ENCODE measurements at places on chromosomes 7 and 10.

DNA sequence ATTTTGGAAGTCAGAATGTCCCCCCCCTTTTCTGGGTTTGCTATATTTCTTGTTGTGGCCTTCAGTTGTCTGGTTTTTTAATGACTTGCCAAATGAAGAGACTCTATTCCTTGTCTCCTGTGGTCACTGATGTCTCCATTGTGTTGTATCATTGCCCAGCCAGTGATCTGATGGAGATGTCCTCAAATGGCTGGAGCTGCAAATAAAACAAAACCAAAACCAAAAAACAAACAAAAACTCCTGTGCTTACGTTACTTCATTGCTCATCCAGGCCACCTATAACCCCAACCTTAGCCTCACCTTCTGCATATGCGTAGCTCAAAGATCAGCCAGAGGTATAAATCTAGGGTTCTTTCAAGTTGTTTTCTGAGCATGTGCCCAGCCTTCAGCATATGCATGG, 5.1 kb downstream of the RBM33 start:
- no peak for DNase-seq

GRCh38 chr7:121020249-121020988, 31.9 kb downstream of the CPED1 start:
- no peak for DNase-seq

DNA sequence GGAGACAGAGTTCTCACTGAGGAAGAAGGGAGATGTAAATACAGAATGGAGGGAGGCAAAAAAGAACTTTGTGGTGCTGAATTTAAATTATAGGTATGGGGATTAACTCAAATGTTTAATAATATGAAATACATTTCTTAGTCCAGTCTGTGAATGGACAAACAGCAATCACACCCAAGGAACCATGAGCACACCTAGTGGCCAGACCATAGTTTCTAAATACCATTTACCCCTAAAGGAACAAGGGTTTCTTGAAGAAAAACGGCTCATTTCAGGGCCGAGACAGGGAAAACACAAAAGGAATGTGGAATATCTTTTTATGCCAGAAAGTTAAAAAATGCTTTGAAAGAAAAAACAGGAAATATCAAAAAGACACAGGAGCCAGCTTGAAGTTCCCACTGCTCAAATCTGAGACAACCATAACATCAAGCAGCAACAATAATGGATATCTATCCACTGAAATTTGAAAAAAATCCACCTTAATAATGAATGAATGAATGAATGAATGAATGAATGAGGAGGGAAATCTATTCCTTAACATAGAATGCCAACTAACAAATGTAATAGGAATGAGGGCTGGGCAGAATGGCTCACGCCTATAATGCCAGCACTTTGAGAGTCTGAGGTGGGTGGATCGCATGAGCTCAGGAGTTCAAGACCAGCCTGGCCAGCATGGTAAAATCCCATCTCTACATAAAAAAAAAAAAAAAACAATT, 8.6 kb downstream of the IPMK start:
- DNase-seq, result no peak

GRCh38 chr7:46738165-46738564, 817.1 kb upstream of the IGFBP3 start:
- no peak for DNase-seq

DNA sequence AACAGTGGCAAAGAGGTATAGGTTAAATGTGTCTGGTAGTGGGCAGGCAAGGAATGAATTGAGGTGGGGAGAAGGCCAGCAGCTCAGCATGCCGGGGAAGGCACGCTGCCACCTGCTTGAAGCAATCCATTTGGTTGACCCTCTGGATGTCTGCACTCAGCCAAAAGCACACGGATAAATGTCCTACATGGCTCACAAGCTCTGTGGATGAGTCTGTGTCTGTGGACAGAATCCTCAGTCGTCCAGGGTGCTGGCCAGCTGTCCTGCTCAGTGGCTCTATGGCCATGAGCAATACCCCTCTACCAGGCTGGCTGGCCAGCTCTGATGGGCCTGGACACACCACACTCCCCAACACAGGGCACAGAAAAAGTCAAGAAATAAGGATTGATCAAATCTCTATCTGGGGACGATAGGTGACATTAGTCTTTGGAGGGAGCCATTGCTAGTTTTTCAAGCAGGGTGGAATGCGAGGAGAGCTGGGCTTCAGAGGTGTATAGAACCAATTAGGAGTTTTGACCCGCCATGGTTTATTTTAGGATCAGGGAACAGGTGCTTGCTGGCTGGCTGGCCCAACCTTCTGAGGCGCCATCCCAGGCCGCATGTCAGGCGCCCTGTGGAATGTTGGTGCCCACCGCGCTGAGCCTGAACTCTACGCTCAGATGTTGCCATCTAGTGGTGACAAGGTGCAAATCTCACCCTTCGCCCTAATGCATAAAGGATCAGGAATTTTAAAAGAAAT, 493.4 kb downstream of the TNS3 start:
- peak; percentile 77 for DNase-seq

DNA sequence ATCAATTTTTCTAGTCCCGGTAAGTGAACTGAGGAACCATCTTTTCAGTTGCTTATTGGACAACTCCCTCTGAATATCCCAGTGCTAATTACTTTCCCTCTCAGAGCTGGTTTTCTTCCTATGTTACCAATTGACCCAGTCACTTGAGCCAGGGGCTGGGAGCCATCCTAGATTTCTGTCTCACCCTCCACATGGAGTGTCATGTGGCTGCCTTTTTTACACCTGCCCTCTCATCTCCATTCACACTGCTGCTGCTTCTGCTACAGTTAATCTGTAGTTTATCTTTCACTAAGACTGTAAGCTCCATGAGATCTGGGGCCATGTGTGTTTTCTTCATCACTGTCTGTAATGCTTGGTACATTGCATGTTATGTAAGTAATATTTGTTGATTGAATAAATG, 35.8 kb downstream of the VCL start:
- no peak for DNase-seq

- DNase-seq, result no peak
Observed at GRCh38 chr7:42688056-42688371, 223.9 kb downstream of the C7orf25 start.

GRCh38 chr10:36473122-36473521, 652.3 kb upstream of the ANKRD30A start:
- DNase-seq, result no peak

GRCh38 chr10:121990015-121990677, 1.2 kb downstream of the TACC2 start:
- no peak for DNase-seq

DNA sequence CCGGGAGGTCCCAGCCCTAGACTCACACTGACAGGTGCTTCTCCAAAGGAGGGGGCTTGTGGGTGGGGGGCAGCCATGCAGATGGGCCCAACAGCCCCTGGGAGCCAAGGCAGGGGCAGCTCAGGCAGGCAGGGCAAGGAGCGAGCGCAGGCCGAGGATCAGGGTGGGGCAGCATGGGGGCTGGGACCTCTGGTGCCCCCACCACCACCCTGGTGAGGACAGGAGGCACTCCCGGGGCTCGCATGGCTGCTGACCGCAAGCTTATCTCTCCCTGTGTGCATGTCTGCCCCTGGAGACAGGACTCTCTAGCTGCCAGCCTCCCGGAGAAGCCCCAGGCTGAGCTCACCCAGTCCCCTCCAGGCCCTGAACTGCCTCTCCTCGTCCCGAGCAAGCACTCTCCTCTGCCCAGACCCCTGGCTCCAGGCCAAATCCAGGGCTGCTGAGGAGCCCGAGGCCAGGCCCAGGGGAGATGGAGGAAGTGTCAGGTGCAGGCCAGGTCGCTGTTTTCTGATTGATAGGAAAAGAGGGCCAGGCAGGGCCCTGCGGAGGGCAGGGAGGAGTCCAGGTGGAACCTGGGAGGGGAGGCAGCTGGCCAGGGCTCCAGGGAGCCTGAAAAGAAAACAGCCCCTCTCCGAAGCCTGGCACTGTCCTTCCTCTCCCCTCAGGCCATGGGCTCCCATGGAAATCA, 39.0 kb downstream of the PDGFA start:
- no peak for DNase-seq

DNA sequence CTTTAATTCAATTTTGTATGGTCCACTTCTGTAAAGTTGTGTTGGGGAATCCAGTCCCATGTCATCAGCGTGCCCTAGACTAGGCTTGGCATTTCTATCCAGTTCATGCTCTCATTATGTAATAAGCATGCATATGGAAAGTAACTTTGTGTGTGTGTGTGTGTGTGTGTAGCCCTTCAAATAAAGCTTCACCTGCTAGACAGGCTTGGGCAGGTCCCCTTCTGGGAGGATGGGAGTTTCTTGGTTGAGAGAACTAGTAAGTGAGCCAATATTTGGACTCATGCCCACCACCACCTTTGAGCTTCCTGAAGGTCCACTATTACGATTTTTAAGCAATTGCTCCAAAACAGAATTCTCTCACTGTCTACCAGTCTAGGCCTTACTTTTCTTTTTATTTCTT, 6.9 kb downstream of the BZW2 start:
- DNase-seq, result no peak

DNA sequence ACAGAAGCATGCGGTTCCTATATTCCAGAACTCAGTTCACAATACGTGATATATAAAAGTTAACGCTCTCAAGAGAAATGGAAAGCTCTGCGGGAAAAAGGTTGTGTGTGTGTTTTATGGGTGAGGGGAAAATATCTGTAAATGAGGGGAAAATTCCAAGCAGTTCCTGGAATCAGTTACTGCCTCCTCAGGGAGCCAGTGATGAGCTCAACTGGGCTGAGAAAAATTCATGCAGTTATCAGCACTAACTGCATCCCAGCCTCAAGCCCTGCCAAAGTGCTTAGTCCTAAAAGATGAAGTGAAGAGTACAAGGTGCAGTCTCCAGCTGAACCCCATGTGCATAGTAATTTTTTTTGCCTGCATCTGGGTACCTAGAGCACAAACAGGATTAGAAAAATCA, 191.9 kb downstream of the CDK14 start:
- no peak for DNase-seq

- DNase-seq, result peak; percentile 49
Observed at GRCh38 chr10:96339956-96340904, 18.6 kb downstream of the OPALIN start.

DNA sequence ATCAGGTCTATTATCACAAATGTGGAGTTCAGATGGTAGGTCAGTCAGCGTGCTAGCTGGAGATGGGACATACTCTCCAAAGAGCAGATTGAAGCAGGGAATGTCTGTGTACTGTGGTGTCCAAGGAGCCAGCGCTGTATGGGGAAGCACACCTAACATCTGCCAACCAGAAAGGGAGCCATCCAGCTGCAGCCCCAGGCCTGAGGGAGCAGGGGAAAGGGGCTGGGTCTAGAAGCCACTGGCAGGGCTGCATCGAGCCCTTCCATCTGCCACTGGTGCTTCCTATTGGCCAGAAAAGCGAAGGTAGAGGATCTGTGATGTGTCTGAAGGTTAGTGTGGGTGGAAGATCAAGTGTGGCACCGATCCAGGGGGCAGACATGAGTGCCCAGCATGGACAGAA, 8.0 kb upstream of the RAMP3 start:
- no peak for DNase-seq

GRCh38 chr7:102967798-102968197, 55.0 kb downstream of the LRRC17 start:
- no peak for DNase-seq

- DNase-seq, result peak; percentile 91
Observed at GRCh38 chr7:77450613-77451012, 34.5 kb upstream of the GSAP start.

GRCh38 chr10:69951658-69952057, 101.0 kb upstream of the MACROH2A2 start:
- DNase-seq, result no peak

DNA sequence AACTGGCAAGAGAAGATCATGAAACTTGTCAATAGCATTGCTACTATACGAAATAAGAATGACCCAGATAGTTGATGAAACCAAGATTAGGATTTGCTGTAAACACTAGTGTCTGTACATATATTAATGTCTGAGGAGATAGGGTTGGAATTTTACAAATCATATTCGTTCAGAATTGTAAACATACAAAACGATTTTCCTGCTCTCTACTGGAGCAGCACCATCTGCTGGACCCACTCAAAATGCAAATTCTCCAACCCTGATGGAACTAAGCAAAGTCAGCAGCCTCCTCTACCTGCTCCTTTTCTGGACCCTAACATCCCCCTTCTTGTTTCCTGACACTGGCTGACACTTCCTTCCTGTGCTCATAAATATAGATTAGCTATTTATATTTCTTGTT, 29.4 kb upstream of the SGMS1 start:
- no peak for DNase-seq

- DNase-seq, result no peak
Observed at GRCh38 chr10:81920213-81920829, 45.3 kb downstream of the NRG3 start.

GRCh38 chr7:139455789-139456188, 27.7 kb downstream of the KLRG2 start:
- no peak for DNase-seq

DNA sequence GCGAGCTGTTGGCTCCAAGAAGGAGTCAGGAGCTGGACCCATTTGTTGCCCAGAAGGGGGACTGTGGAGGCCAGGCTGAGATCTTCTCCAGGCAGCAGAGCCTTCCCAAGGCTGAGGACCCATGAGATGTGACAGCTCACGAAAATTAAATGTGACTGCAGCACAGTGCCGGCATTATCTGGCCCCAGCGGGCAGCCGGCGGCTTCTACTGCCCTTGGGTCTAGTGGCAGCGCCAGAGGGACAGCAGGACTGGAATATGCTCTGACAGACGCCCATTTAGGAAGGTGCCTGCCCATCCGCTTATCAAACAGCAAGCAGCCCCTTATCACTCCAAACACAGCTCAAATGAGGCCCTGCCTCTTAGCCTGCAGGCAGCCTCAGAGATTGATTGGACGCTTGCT, 122.9 kb upstream of the LYZL2 start:
- DNase-seq, result no peak

DNA sequence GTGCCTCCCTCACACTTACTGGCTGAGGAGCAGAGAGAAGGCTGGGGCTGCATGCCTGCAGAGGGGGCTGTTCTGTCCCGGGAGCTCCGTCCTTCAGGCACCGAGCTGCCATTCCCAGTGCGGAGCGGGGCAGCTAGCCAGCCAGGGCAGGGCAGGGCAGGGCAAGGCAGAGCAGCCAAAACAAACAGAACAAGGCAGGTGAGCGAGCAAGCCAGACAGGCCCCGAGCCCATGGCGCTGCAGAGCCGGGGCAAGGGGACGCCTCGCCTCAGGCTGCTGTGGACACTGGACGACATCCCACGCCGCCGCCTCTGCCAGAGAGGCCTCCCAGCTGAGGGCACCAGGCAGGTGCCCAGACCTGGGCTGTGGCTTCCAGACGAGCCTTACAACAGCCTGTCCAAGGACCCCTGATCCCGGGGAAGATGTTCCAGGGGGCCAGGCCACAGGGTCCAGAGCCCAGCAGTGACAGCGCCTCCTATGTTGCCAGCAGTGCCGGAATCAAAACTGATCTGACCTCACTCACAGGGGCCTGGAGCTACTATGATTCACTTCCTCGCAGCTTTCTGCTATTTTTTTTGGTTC, 8.2 kb upstream of the NDST2 start:
- no peak for DNase-seq

GRCh38 chr7:49850921-49851613, 77.6 kb downstream of the VWC2 start:
- DNase-seq, result no peak

DNA sequence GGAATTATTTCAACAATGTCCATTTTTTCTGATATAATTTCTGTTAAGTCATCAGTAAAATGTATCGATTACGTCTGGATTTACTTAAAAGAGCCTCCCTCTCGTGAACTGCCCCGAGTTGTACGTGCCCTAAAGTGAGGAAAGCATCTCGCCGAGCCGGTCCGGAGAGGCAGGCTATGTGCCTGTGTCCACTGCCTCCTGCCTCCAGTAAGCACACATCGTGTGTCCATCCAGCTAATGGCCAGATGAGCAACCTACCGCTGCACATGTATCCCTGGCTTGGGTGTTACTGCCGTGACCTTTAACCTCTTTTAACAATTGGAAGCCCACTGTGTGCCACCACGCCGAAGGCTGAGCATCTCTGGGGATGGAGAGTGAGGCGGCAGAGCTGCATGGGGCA, 23.2 kb upstream of the DNAJB6 start:
- DNase-seq, result no peak

GRCh38 chr10:52870562-52870961, 98.0 kb upstream of the MBL2 start:
- DNase-seq, result no peak
